Activated CD8-positive, alpha-beta T cell treated with anti-CD3 and anti-CD28 coated beads, Interleukin-2, amount 10 ng/mL, durations not matched to agents 7 days and 5 days (primary cell): ENCODE measurements at places on chromosomes 5 and 9.

DNA sequence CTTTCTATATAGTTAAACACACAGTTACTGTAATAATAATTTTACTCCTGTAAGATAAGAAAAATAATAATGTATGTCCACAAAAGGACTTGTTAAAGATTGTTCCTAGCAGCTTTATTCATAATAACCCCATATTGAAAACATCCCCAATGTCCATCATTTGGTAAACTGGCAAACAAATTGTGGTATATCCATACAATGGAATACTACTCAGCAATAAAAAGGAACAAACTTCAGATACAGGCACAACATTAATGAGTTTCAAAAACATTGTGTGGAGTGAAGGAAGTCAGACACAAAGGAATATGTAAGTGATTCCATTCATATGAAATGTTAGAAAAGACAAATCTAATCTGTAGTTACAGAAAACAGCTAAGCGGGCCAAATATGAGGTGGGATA is 1.9 kb upstream of the MEGF10 start:
- H3K4me3 ChIP-seq, result no peak overlapping the region
- DNase-seq, result no peak
- no peak overlapping the region for H3K27ac ChIP-seq
- peaks cover 67% of the 10 kb centered on the region for H3K27me3 ChIP-seq
- no peaks in the 10 kb centered on the region for H3K4me1 ChIP-seq

DNA sequence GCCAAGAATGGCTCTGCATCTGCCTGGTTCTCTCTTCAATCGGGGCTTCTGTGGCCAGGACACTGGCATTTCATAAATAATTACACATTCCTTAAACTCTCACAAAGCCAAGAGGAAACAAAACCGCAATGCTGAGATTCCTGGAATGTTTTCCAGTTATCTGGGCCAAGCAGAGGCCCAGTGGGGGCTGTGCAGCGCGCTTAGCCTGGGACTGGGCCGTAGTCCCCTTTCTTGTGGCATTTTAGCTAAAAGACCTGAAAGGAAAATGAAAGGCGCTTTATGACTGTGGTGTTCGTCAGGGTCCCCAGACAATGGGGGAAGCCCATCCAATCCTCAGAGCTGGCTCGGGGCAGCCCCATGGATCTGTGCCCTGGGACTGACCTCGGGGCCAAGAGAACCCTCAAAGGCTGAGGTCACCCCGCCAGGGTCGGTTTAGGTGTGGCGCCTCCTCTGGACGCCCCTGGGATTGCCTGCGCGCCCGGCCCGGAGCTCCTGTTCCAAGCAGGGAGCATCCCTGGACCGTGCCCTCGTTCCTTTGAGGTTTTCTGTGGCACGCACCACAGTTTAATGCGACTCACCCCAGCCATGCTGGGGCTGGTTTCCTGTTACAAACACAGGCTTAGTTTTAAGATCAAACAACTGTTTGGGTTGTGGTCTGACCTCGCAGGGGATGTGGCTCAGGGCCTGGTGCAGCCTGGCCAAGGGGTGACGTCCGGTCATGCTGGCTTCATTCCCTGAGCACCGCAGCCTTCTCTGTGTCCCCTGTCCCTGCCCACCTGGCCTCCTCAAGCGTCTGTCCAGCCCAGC is 51.5 kb upstream of the NKD2 start:
- peaks cover 17% of the 10 kb centered on the region for H3K27me3 ChIP-seq
- H3K4me1 ChIP-seq, result peaks cover 52% of the 10 kb centered on the region
- H3K4me3 ChIP-seq, result peak overlapping the region; percentile 5

DNA sequence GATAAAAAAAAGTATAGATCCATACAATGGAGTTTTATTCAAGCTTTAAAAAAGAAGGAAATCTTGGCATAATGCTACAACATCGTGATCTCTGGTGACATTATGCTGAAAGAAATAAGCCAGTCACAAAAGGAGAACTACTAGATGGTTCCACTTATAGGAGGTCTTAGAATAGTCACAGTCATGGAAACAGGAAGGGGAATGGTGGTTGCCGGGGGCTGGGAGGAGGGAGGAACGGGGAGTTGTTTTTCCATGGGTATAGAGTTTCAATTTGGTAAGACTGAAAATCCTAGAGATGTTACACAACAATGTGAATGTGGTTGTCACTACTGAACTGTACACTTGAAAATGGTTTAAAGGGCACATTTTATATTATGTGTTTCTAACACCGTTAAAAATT is 94.5 kb downstream of the CFAP90 start:
- H3K4me3 ChIP-seq, result no peak overlapping the region
- peaks cover 20% of the 10 kb centered on the region for H3K27me3 ChIP-seq
- DNase-seq, result no peak
- no peaks in the 10 kb centered on the region for H3K36me3 ChIP-seq
- H3K27ac ChIP-seq, result no peak overlapping the region
- H3K4me1 ChIP-seq, result no peaks in the 10 kb centered on the region

DNA sequence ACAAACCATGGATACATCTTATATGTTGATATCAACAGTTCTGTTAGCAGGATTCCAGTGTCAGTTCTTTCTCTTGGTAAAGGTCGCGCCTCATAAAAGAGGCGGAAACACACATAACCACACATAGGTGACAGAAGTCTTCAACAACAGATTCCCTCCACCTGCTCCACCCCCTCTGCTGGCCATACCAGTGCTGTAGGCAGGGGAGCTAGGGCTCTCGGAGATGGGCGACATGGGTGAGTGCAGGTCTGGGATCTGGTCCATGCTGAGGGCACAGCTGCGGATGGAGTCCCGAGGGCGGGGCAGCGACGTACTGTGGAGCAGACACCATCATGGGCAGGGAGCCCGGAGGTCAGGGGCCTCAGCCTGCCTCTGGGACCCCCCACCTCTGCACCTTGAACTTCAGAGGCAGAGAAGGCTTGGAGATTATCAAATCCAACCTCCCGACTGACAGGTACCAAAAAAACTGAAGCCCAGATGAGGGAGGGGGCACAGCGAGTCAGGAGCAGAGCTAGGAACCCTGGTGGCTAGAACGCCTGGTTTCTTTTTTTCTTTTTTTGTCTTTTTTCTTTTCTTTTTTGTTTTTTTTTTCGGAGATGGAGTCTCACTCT is 12.0 kb upstream of the TOR2A start:
- peak; percentile 62 for DNase-seq
- H3K4me3 ChIP-seq, result peak overlapping the region; percentile 22
- H3K4me1 ChIP-seq, result peaks cover 21% of the 10 kb centered on the region
- peaks cover 73% of the 10 kb centered on the region for H3K36me3 ChIP-seq
- peak overlapping the region; percentile 76 for H3K27ac ChIP-seq
